ENCODE measurements at places on chromosomes 12 and 14. TPM values are rescaled to one million over a fixed set of nuclear protein-coding genes. Genes with fewer than 3 reads are reported as not detected.

Gene OR10P1
- total RNA-seq: not detected

Gene MYO1H
- total RNA-seq: not detected

DNA sequence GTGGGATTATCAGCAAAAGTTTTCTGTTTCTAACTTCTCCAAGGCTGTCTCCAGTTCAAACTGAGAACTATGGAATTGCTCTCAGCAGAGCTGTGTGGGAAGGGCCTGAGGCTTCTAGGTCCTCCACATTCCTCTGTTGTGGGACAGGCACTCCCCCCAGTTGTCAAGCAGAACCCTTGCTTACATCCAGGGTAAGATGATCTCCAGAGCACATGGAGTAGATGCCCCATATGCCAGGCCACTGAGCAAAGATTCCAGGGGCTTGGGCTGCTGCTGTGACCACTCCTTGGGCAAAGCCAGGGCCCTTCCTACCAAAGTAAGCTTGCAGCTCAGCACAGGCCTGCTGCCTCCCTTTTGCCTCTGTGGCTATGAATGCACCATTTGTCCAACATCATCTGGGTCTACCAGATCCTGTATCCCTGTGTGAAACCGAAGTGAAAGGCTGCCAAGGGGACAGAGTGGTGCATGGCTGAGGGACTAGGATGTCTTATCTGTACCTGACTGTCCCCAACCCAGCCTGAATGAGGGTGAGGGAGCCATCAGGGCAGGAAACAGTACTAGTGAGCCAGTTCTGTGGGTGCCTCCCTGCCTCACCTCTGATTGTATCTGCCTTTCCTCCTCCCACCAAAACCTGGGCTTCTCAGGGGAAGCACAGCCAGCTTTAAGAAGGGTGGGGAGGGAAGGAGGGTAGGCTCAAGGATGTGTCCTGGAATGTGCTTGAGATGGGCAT is 13.1 kb upstream of the ESPL1 start:
- peaks cover 56% of the 10 kb centered on the region for H3K4me1 ChIP-seq
- H3K27ac ChIP-seq: peak overlapping the region; percentile 62
- H3K36me3 ChIP-seq: peaks cover 25% of the 10 kb centered on the region
- DNase-seq: peak; percentile 30
- H3K4me3 ChIP-seq: no peak overlapping the region

DNA sequence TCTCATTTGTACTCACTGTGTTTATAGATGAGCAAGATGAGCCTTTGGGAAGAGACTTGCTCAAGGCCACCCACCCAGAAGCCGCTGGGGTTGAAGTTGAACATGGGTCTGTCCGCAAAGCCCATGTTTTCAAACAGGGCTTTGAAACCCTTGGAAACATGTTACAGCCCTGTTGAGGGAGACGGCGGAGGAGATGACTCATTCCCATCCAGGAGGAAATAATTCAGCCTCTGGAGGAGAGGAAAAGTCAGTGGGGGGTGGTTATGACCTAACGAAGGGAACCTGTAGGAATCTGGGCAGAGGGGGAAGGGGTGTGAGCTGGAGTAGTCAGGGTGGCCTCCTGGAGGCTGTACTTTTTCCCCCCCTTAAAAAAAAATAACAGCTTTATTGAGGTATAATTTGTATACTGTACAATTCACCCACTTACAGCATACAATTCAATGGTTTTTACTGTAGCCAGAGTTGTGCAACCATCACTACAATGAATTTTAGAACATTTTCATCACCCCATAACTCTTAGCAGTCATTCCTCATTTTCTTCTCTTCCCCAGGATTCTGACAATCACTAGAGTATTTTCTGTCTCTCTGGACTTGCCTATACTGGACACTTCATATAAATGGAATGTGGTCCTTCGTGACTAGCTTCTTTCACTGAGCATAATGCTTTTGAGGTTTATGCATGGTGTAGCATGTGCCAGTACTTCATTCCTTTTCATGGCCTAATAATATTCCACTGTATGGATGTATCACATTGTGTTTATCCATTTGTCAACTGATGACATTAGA is 1.9 kb upstream of the RIN3 start:
- H3K36me3 ChIP-seq: no peaks in the 10 kb centered on the region
- H3K4me3 ChIP-seq: no peak overlapping the region
- H3K27me3 ChIP-seq: peaks cover 42% of the 10 kb centered on the region
- H3K27ac ChIP-seq: no peak overlapping the region
- DNase-seq: no peak

DNA sequence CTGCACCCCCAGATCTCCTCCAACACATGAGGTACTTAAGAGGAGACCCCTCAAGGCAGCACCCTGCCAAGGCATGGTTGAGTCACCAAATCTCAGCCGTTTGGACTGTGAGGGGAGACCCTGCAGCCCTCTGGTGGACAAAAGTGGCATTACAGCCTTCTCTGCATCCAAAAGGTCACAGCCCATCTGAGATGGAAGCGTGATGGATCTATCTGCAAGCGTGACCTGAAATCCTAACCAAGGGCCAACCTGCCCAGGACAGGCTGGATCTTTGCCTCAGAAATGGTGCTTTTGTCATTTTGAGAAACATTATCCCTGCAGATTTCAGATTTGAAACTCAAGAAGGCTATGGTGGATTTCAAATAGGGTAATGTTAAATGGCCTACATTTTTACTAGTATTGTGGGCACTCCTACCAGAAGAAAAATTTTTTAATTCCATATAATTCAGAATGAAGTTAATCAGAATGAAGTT is 23.7 kb upstream of the DHRS4 start:
- peaks cover 7% of the 10 kb centered on the region for H3K27me3 ChIP-seq
- no peak overlapping the region for H3K4me3 ChIP-seq
- no peak overlapping the region for H3K27ac ChIP-seq
- no peaks in the 10 kb centered on the region for H3K36me3 ChIP-seq
- DNase-seq: peak; percentile 81
- H3K4me1 ChIP-seq: no peaks in the 10 kb centered on the region

DNA sequence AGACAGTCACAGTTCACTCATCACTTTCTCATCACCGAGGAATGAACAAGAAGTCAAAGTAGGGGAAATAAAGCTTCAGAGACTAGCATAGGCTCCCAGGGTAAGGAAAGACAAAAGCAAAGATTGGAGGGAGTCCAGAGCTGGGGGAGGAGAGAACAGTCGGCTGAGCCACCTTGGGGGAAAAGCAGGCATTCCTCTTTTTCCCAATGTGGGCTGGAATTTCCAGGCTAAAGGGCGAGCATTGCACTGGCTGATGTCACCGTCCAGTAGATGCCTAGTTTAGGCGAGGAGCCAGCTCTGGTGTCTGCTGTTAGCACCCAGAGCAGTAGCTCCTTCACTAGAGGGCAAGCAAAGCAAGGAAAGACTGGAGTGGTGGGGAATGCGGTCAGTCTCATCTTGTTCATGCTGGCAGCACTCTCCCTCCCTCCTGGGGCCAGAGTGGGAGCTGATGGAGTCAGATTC is 8.5 kb upstream of the KRT75 start:
- H3K4me3 ChIP-seq: no peak overlapping the region
- H3K36me3 ChIP-seq: no peaks in the 10 kb centered on the region

- no peaks in the 10 kb centered on the region for H3K4me1 ChIP-seq
- DNase-seq: no peak
- H3K27me3 ChIP-seq: peaks cover 8% of the 10 kb centered on the region
- no peak overlapping the region for H3K27ac ChIP-seq
- no peaks in the 10 kb centered on the region for H3K36me3 ChIP-seq
These were observed 125.4 kb downstream of the TMX1 start for GRCh38 chr14:51365241-51365965.

DNA sequence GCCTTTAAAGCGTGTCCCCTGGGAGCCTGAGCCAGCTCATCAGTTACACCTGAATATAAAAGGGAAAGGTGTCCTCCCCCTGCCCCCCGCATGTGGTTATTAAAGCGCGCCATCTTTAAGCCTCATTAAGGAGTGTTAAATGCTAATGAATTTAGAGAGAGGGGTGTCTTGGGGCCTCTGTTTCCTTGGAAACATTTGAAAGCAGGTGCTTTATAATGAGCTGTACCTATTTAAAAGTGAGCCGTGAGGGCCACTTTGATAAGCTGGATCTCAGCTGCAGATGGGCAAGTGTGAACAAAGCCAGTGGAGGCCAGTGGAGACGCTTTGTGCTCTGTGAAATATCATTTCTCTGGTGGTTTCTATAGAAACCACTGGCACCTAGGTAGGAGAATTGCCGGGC is 84.0 kb downstream of the BEGAIN start:
- no peak overlapping the region for H3K4me3 ChIP-seq
- no peak overlapping the region for H3K27ac ChIP-seq
- no peak for DNase-seq

GRCh38 chr14:71289536-71289935 is 382.3 kb downstream of the PCNX1 start:
- DNase-seq: peak; percentile 28
- H3K27me3 ChIP-seq: peaks cover 4% of the 10 kb centered on the region
- peak overlapping the region; percentile 3 for H3K4me3 ChIP-seq
- H3K36me3 ChIP-seq: peaks cover 4% of the 10 kb centered on the region
- peak overlapping the region; percentile 76 for H3K27ac ChIP-seq

DNA sequence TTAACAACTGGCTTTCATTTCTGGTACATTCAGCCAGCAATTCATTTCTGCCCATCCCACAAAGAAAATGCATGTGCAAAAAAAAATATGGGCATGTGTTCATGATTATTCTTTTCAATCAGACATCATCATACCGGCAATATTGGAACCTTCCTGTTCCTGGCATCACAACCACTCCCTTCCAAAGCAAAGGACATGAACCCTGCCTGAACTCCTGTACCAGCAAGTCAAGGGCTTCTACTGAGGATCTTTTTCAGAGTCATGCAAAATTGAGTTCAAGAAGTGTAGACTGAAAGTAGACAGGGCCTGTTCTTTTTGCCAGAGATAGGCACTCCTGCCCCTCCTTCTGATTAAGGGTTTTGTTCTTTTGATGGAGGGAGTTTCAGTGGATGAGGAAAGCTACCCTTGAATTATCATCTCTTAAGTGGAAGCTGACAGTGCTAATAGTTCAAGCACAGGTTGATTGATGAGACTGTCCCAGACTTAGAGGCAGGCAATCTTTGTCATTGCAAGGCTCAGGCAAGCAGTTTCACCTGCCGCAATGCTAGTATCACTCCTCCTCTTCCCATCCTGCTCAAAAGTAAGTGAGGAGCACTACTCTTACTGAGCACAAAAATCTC is 22.3 kb upstream of the DIO2 start:
- H3K4me3 ChIP-seq: no peak overlapping the region
- H3K27me3 ChIP-seq: no peaks in the 10 kb centered on the region
- no peaks in the 10 kb centered on the region for H3K4me1 ChIP-seq
- no peaks in the 10 kb centered on the region for H3K36me3 ChIP-seq
- DNase-seq: no peak

Gene SLC38A1
- 209 TPM for total RNA-seq

GRCh38 chr14:105091517-105092170 is 26.4 kb upstream of the GPR132 start:
- DNase-seq: no peak
- H3K4me3 ChIP-seq: no peak overlapping the region
- no peaks in the 10 kb centered on the region for H3K36me3 ChIP-seq
- peak overlapping the region; percentile 16 for H3K27ac ChIP-seq
- H3K27me3 ChIP-seq: peaks cover 7% of the 10 kb centered on the region
- peaks cover 34% of the 10 kb centered on the region for H3K4me1 ChIP-seq

DNA sequence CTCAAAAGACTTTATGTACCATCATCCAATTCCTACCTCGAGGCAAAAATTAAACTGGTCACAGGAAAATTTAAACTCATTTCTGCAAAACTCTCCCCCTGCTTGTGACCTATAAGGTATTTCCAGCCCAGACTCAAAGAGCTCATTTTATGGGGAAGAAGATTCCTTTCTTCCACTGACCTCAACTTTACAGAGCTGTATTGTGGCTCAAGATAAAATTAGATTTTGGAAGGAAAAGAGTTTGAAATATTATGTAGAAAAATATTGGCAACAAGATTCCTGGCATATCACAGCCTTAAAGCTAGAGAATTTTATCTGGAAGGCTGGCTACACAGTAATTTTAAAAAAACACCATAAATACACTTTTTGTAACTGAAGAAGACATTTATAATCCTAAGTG is 91.7 kb downstream of the STXBP6 start:
- H3K36me3 ChIP-seq: no peaks in the 10 kb centered on the region
- H3K4me1 ChIP-seq: no peaks in the 10 kb centered on the region
- no peak overlapping the region for H3K4me3 ChIP-seq

Gene TCL1A
- not detected for total RNA-seq

Gene FAM181A
- total RNA-seq: not detected

Gene PA2G4
- 242 TPM for total RNA-seq
